ENCODE measurements at places on chromosomes 3 and 15.

DNA sequence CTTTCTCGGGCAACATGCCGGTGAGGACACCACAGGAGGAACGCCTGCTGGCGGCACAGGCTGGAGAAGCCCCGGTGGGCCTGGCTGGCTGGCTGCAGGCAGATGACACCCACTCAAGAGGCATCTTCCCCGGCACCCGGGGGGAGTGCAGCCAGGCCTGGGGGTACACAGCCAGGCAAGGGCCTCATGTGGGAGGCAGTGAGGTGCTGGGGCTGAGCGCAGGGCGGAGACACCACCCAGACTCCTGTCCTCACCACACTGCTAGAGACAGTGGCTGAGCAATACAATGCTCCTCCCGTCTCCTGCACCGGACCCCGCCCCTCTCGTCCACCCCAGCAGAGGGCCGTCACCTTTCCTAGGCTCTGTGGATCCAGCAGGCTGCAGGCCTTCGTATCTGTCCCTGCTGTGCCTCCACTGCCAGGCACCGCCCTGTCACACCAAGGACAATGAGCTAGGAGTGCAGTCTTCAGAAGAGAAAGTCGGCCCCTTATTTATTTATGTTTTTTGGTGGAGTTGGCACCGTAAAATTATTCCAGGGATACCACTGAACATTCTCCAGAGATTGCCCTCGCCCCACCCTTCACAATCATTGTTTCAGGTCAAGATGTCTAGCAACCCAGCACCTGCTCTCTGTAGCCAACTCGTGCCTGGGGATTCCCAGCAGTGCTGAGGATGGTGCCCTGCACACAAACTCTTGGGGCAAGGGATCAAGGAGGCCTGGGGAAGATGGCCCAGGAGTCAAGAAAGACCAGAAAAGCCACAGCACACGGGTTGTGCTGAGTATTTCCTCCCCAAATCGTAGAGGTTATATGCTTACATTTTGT lies 129.1 kb downstream of the ATP10A start:
- no peak for DNase-seq

DNA sequence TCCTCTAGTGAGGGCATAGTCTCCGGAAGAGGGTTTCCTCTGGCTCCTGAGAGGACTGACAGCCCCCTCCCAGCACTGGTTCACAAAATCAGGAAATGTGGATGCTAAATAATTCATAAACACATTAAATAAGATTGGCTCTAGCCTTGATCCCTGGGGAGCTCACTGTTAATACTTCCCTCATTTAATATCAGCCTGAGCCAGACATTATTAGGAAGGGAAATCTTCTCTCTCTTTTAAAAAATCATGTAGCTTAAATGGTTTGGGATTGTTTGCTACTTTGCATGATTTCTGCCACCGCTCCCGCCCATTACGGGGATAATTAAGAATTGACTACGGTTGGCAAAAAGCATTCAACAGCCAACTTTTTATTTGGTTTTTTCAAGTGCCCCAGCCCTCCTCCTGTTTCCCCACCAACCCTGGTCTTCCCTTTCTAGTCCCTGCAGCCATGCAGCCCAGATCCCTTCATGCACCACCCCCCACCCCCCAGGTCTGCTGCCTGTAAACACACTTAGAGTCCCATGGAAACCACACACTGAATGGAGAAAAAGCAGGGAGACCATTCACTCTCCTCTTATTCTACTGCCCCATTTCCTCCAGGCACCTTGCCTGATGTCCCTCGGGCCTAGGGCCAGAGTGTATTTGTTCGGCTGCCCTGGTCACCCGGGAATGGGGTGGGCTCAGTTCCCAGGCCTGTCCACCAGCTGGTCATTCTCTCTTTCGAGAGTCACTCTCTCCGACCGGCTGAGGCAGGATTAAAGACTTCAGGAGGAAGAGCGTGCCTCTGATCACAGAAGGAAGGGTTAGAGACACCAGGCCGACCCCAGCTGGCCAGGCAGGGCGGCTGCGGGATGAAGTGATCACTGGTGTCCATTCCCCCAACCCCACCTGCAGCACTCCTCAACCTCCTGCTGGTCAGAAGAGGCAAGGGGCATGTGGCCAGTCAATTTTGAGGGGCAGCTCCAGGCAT lies 45.1 kb downstream of the SEMA5B start:
- no peak for DNase-seq

GRCh38 chr3:18919158-18919557 lies 229.2 kb upstream of the KCNH8 start:
- no peak for DNase-seq

DNA sequence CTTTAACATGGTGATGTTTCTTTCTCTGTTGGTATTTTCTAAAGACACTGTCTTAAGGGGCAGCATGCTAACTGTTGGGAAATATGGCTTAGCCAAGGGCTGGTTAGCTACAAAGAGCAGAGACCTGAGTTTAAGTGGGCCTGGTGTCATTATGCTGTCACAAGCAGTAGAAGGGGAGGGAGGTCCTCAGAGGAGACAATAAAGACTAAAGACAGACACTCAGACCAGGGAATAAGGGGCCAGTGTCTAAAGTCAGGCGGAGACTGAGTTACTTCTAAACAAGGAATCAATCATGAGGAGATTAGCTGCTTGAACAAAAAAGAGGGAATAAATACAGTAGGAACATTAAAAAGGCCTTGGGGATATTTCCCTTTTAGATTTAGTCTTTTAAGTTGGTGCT lies 142.7 kb upstream of the DPPA4 start:
- no peak for DNase-seq

GRCh38 chr3:146139586-146140110 lies 21.3 kb downstream of the PLOD2 start:
- DNase-seq: no peak

DNA sequence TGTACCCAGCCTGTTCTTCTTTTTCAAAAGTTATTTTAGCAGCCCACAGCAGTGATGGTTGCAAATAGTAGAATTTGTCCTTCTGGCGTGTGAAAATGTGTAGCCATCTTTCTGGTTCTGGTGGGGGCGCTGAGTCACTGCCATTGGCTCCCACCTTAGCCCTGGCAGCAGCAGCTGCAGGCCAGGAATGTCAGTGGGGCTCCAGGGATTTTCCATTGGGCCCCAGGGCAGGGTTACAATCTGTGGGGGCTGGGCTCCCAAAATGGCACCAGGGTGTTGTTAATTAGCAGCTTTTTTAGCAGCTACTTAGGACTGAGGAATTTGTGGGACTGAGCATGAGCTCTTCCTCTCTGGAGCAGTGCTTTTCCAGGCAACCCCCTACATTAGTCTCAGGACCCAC lies 38.9 kb downstream of the TOPAZ1 start:
- no peak for DNase-seq

- no peak for DNase-seq
These were observed 908.9 kb downstream of the TUSC7 start for GRCh38 chr3:117618462-117618861.

DNA sequence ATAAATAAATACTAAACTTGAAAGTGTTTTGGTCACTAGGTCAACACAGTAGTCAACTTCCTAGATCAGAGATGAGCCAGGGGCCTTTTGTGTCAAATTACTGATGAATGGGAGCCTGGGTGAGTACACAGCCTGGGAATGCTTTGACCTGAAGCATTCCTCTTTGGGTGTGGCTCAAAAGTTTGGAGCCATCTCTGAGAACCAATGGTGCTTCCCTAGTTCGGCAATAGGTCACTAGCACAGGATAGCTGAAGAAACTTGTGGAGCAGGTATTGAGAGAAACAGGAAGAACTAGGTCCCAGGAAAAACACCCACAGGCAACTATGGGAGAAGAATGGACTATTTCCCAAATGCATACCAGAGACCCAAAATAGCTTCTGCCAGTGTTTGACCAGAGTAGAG lies 56.6 kb upstream of the PLXND1 start:
- DNase-seq: no peak

All from NCI-H510A (cell line).